Liver (tissue), 10 donors: ENCODE measurements at places on chromosomes 6 and 20.

- DNase-seq, result no peak
Measured at GRCh38 chr20:54744097-54744496, 268.7 kb downstream of the DOK5 start.

- DNase-seq, result no peak
Measured at GRCh38 chr6:152748843-152749242, 1.8 kb upstream of the VIP start.

GRCh38 chr6:136059308-136059707 is 190.8 kb downstream of the MTFR2 start:
- no peak for DNase-seq

- DNase-seq, result no peak
Measured at GRCh38 chr20:63635431-63636141, 8.7 kb upstream of the GMEB2 start.

DNA sequence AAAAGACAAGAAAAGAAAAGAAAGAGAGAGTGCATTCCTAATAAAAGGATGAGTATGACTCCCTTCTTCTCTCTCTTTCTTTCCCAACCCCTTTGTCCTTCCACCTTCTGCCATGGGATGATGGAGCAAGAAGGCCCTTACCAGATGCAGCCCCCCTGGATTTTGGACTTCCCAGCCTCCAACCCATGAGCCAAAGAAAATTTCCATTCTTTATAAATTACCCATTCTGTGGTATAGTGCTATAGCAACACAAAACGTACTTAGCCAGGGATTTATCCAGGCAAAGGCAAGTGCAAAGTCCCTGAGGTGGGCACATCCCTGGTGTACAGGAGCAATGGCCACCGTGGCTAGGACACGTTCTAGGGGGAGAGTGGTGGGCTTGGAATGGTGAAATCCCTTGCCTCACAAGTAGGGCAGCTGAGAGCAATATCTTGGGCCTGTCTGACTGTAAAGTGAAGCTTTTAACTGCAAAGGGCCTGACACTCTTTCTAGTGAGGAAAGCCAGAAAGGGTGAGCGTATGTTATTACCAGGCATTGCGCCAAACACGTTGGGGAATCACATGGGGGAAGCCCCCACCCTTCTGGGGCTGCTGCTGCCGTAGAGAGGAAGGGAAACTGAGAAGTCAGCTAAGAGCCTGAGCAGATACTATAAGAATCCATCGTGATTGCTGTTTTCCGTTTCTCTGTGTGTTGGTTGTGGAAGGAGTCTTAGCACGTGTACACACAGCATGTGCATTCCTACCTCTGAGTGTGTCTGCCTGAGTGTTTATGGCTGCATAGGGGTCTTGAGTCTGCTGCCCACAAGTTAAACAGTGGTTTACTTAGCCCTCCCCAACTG is 50.7 kb upstream of the SIRPA start:
- no peak for DNase-seq

- DNase-seq, result no peak
Measured at GRCh38 chr6:47655719-47656595, 42.4 kb upstream of the ADGRF4 start.

GRCh38 chr6:5471637-5472398 is 210.5 kb downstream of the FARS2 start:
- DNase-seq, result no peak

DNA sequence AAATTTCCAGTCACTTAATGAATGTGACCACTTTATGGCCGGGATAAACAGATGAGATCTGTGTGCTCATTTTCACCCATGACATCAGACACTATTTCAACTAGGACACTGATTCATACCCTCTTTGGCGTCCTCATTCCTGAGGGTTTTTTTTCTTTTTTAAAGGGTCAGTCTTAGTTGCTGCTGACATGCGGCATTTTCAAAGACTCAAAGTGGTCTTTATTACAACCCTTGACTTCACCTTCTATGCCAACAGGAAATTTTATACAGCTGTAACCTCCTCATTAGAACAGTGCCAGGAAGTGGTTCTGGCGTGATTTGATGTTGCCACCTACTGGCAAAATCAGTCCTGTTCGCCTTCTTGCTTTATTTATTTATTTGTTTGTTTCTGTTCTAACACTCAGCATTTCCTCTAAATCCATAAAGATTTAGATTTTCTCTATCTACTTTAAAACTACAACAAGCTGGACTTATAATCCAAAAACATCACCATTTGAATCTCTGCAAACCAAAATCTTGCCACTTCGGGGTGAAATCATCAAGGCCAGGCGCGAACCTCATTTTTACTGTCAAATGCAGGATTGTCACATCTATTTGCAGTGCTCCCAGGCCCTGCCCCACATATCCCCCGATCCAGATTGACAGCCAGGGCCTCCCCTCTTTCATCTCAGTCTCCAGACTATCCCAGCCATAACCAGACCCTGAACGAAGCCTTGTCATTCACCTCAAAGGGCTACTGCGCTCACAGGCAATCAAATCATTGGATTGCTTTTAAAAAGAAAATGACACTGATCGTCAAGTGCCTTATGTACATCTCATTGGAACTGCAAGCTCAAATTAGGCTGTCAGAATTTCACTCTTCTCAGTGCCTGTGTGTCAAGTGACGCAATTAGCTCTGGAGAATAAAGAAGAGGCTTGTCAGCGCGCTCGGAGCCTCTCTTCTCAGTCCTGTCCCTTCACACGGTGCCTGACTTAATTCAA is 77.5 kb downstream of the C6orf118 start:
- no peak for DNase-seq

DNA sequence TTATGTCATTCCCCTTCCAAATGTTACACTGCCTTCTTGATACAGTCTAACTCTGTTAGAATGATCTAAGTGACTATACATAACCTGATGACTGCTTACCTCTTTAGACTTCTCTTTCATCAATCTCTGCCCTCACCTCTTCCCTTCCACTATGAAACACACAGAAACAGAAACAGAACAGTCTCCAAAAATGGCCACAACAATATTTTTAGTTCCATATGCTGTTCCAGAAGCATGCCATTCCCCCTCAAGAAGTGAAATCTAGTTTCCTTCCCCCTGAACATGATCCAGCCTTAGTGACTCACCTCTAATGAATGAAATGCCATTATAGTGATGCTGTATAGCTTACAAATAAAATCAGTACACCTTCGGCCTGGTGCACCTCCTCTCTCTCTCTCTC is 229.3 kb upstream of the TENT5A start:
- no peak for DNase-seq

GRCh38 chr20:5092765-5093339 is 26.9 kb downstream of the PCNA start:
- no peak for DNase-seq

- DNase-seq, result no peak
Measured at GRCh38 chr6:135382182-135382628, 115.3 kb downstream of the AHI1 start.

DNA sequence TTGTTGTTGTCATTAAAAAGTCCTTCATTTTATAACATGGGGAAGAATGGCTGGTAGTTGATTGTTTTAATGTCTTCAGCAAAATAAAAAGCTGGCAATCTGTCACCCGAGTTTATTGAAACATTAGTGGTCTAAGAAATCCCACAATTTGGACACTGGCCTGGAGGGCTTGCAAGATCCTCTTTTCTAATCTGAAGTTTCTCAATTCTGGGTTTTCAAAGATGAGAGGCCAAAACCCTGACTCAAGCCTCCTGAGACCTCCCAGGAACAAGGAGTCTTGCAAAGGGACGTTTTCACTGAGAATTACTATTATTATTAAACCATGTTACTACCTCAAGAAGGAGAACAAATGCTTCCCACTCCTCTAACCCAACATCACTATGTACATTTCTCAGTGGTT is 19.5 kb downstream of the MAP1LC3A start:
- DNase-seq, result no peak

DNA sequence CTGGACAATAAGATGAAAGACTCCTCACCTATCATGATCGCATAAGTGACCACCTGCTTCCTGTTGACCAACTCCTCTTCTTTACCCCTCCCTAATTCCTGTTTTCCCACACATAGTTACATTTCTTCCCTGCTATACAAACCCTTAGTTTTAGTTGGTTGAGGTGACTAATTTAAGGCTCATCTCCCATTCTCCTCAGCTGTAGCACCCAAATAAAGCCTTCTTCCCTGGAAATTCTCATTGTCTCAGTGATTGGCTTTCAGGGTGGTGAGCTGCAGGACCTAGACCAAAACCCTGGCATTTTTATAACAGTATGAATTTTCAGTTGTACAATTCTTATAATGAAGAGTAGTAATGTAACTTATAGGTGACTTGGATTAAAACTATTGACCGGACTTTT is 2.1 kb downstream of the FKBP1C start:
- DNase-seq, result no peak

DNA sequence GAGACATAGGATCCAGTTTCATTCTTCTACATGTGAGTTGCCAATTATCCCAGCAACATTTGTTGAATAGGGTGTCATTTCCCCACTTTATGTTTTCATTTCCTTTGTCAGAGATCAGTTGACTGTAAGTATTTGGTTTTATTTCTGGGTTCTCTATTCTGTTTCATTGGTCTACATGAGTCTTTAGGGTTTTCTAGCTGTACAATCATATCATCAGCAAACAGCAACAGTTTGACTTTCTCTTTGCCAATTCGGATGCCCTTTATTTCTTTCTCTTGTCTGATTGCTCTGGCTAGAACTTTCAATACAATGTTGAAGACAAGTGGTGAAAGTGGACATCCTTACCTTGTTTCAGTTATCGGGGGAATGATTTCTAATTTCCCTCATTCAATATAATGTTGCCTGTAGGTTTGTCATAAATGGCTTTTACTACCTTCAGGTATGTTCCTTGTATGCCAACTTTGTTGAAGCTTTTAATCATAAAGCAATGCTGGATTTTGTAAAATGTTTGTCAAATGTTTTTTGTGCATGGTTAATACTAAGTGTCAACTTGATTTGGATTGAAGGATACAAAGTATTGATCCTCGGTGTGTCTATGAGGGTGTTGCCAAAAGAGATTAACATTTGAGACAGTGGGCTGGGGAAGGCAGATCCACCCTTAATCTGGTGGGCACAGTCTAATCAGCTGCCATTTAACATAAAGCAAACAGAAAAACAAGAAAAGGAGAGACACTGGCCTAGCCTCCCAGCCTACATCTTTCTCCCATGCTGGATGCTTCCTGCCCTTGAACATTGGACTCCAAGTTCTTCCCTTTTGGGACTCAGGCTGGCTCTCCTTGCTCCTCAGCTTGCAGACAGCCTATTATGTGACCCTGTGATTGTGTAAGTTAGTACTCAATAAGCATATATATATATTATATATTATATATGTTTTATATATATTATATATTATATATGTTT is 23.3 kb downstream of the MICA start:
- DNase-seq, result no peak

GRCh38 chr6:31958741-31959739 is at the start of the genes NELFE and SKIC2:
NELFE (minus strand) TSS chr6:31958971; CDS start chr6:31958446, 525 bp downstream.
SKIC2 (plus strand) TSS chr6:31959175; CDS start chr6:31959193, 18 bp downstream.
- peak; percentile 99 for DNase-seq

DNA sequence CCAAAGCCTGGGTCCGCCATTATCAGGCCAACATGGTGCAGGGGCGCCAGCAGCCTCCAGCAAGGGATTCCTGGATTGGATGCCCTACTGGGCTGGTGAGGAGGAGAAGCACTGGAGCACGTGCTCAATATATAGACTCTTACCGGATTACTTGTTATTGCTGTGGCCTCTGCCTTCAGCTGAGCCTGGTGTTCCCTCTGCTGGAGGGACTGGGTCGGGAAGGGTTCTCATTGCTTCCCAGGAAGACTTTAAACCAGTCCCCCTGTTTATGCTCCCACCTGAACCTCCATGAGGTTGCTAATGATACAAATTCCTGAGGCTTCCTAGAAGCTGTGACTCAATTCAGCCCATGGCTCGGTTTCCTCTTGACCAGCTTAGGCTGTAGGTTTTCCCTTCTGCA is 186.7 kb upstream of the ARID1B start:
- DNase-seq, result no peak

GRCh38 chr20:24770628-24771541 is 178.2 kb upstream of the CST7 start:
- no peak for DNase-seq

DNA sequence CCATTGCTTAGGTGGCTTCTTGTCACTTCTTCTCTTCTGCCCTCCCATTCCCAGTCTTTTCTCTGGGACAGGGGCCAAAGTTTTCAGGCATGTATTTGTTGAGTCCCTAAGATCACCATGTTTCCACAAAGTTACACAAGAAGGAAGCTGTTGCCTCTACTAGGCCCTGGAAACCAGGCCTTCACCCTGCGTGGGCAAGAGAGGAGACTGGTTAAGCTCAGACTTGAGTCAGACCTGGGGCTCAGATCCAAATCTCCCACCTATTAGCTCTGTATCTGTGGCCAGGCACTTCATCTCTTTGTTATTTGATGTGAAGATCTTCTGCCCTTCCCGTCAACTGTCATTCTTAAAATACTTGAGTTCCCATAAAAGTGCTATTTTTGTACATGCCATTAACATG is 154.6 kb downstream of the SASH1 start:
- DNase-seq, result no peak

- DNase-seq, result no peak
Measured at GRCh38 chr6:8335896-8336295, 99.4 kb downstream of the SLC35B3 start.

DNA sequence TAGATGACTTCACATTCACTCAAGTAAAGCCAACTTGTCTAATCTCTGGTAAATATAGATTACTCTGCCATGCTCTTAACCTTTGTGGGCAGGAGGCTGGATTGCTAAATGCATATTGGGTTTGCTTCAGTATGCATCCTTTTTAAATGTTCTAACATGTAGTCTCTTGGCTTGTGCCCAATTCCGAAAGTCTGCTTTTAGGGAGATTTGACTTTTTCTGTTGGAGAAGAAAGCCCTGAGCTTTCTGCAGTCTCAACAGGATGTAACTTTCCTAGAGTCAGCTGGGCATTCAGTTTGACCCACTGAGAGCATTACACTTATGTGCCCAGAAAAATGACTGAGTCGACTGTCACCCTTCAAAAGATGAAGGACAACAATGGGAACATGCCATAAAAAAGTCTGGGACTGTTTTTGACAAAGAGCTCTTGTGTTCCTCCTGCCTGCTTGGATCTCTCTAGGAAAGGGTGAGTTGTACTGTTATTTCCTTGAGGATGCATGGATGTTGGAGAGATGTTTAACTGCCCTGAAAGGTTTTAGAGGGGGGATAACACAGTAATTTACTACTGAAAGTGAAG is 299.4 kb downstream of the ZFAND3 start:
- DNase-seq, result no peak

DNA sequence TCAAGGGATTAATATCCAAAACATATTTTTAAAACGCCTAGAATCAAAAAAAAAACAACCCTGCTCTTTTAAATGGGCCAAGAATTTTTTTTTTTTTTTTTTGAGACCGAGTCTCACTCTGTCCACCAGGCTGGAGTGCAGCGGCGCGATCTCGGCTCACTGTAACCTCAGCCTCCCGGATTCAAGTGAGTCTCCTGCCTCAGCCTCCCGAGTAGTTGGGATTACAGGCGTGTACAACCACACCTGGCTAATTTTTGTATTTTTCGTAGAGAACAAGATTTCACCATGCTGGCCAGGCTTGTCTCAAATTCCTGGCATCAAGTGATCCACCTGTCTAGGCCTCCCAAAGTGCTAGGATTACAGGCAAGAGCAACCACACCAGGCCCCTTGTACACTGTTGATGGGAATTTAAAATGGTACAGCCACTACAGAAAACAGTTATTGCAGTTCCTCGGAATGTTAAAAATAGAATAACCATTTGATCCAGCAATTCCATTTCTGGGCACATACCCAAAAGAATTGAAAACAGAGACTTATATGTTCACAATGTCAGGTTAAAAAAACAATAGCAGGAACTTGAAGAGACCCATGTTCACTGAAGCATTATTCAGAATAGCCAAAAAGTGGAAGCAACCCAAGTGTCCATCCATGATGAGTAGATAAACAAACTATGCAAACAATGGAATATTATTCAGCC is 3.1 kb upstream of the MYL9 start:
- DNase-seq, result no peak
